ENCODE measurements at places on chromosomes 3 and 15.
A peak's percentile ranks its signal among the peaks of the same experiment; 100 is the strongest.

GRCh38 chr3:140368223-140368811 is 309.5 kb upstream of the TRIM42 start:
- no peak for DNase-seq

GRCh38 chr15:52307847-52308246 is 12.2 kb upstream of the MYO5C start:
- DNase-seq = no peak

DNA sequence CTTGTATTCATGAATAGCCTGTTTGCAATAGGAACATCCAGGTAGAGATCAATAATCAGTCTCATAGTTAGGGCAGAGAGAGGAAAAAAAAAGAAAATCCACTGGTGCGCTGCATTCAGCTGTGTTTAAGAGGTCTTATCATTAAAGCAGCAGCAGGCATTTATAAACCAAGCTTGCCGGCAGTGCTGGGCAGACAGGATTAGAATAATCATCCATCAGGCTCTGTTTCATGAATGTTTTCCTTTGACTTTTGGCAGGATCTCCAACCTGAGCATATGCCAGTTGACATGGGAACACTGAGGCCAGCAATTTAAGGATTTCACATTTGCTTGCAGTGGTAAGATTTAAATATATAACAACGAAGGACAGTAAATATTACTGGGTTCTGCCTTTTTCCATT is 305.2 kb upstream of the SEMA6D start:
- no peak for DNase-seq

DNA sequence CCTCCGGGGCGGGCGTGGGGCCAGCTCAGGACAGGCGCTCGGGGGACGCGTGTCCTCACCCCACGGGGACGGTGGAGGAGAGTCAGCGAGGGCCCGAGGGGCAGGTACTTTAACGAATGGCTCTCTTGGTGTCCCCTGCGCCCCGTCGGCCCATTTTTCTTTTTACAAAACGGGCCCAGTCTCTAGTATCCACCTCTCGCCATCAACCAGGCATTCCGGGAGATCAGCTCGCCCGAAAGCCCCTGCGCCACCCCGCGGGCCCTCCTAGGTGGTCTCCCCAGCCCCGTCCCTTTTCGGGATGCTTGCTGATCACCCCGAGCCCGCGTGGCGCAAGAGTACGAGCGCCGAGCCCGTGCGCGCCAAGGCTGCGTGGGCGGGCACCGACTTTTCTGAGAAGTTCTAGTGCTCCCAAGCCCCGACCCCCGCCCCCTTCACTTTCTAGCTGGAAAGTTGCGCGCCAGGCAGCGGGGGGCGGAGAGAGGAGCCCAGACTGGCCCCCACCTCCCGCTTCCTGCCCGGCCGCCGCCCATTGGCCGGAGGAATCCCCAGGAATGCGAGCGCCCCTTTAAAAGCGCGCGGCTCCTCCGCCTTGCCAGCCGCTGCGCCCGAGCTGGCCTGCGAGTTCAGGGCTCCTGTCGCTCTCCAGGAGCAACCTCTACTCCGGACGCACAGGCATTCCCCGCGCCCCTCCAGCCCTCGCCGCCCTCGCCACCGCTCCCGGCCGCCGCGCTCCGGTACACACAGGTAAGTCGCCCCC is at the start of gene THBS1:
Gene THBS1, plus strand, starts transcription at position 595 of the 757 bp plus-strand sequence. CDS start 779 bp downstream, outside the sequence.
- DNase-seq = peak; percentile 84

Data from heart right ventricle (tissue), 16 donors.